ENCODE measurements at places on chromosomes 11 and 22.

- DNase-seq, result no peak
Measured at GRCh38 chr22:44954149-44954548, 55.7 kb downstream of the PHF21B start.

DNA sequence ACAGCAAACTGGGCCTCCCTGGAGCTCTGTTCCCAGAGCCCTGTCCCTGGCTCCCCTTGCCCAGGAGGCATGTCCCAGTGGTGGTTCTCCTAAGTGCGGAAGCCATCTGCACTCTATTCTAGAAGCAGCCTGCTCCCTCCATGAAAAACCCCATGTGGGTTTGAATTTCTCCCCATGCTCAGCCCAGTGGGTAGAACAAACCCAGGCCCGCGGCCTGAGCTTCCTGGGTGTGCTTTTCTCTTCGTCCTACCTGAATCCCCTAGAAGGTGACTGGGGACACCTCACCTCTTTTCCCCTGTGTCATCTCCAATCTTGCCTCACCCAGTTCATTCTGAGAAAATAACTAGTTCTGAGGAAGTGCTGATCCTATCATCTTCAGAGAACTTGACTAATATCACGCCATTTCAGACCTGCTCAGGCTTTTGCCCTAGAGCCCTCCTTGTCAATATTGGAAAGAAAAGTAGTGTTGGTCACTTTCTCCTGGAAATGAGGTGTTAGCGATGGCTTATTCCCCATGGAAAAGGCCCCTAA lies 15.9 kb downstream of the IL10RA start:
- DNase-seq, result no peak

GRCh38 chr11:9133956-9134355 lies 42.6 kb upstream of the SCUBE2 start:
- DNase-seq, result no peak

DNA sequence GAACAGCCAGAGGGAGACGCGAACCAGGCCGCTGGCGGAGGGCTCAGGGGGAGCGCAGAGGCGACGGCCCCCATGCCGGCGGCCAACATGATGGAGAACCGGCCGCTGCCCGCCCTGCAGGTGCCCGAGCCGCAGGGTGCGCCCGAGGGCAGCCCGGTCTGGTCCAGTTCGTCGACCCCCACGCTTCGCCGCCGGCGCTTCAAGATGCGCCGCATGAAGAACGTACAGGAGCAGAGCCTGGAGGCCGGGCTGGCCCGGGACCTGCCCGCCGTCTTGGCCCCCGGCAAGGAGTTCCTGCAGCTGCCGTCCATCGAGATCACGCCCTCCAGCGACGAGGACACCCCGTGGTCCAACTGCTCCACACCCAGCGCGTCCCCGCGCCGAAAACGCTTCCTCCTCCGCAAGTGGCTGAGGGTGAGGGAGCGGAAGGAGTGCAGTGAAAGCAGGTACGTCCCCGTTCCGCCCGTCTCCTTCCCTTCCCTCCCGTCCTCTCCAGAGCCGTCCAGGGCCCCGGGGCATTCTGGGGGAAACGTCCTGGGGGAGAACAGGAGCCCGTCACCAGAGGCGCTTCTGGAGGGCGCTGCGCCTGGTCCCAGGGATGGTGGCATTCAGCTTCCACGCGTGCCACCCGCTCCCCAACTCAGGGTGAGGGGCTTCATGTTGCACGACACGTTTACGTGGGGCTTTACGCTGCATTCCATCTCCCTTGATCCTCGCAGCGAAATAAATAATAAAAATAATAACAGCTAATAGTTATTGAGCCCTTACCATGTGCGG lies 840 bp downstream of the GRAMD1B start:
- peak; percentile 32 for DNase-seq

DNA sequence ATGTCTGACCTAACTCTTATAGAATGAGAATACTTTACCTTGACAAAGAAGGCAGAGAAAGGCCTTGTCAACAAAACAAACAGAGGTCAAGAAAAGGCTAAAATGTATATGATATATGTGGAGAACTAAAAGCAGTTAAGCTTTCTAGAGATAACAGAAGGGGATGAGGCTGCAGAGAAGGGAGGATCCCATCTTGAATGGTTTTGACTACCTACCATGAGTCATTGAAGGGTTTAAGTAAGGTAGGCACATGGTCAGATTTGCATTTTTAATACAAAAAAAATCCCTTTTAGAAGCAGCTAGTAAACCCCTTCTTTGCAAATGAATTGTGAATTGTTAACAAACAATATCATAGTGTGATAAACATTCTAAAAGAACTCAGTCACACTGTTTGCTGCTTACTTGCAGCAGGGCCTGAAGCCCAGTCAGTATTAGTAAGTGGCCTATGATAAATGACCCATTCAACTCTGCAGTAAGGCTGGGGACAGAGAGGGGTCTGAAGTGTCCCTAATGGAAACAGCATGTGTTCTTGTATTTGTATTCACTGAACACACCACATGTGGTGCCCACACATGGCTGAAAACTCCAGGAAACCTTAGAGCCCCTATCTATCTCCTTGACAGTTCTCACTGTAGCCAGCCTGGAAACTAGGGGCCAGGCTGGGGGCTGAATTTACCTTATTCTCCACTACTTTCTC lies 328.8 kb upstream of the PITPNB start:
- DNase-seq, result no peak

DNA sequence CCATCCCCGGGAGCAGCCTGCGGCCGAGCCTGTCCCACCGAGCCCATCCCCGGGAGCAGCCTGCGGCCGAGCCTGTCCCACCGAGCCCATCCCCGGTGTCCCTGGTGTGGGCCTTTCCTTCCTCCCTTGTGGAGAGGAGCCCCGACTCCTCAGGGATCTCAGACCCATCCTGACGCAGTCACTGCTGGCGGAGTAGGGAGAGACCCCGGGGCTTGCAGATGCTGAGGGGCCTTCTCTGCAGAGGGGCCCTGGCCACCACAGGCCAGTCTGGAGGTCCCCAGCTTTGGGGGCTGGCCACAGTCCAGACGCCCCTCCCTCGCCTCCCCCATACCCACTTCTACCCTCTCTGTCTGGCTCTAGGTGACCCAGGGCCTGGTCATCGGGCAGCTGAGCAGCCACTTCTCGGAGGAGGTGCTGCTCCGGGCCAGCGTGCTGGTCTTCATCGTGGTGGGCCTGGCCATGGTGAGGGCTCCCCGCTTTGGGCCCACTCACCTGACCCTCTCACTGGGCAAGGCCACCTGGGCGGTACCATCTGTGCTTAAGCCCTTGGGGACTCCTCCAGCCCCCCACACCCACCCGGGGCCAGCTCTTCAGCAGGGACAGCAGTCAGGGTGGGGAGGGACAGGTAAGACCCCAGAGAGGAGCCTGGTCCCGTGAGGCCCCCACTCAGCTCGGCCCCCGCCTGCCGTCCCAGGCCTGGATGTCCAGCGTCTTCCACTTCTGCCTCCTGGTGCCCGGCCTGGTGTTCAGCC lies 7.3 kb downstream of the PHLDA2 start:
- DNase-seq, result no peak

DNA sequence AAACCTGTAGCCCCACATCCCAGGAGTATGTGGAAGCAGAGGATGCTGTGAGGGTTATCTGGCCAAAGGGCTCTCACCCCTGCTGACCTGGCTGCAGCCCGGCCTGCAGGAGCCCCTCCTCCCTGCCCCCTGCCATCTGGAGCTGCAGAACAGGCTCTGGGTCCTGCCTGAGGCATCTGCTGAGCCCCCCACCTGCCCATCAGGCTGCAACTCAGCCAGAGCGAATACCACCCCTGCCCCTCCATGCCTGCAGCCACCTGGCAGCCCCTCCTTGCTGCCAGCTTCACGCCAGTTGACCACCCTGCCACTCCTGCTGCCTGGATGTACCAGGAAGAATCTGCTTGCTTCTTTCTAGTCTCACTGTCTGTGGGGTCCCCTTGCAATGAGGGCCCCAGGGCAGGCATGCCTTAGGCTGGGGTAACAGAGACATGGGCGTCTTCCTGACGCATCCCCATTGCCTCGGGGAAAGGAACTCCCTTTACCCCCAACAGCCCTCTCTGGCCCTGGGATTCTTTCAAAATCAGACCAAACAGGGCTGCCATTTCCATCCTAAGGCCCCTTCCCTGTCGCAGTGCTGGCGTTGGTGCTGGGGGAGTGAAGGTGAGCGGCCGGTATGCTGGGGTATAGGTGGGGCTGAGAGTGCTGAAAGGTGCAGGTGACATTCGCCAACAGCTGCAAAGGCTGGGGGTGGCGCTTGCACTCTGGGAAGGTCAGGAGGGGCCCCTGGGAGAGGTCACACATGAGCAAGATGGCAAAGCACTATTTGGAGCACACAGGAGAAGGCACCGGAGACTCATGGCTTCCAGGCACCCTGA lies 1334.6 kb downstream of the TBC1D22A start:
- no peak for DNase-seq

Measured in stimulated activated CD4-positive, alpha-beta T cell treated with anti-CD3 and anti-CD28 coated beads, TNF-alpha, amount 100 ng/mL, for 1 hour (primary cell).